ENCODE measurements at places on chromosomes 6 and 20.
A peak's percentile ranks its signal among the peaks of the same experiment; 100 is the strongest.

DNA sequence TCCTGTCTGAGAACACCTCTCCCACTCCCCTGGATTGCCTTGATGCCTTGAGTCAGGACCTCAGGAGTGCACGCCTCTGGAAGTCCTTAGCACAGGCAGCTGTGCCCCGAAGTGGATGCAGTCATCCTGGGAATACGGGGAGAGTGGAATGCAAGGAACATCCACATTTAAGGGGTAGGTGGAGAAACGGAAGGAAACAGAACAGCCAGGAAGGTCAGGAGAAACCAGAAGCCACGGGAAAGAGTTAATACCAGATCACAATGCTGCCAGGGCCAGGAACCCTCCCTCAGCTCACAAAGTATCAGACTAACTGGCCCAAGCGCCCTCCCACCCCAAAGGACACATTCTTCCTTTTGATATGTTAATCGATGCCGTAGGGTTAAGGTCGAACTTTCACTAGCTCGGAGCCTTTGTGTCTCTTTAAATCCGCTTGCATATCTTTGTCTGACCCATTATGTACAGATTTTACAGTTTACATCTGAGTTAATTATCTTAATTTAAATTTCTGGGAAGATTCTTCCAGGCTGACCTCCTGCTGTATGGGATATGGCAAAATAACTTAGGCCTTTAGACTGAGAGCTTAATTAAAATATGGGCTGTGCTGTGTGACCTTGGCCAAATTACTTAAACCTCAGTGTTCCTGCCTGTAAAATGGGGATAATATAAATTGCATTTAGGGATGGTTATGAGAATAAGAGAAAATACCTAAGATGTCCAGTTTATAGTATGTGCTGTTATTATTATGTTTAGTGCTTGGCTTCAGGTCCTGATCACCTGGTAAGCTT lies 24.0 kb upstream of the CCND3 start:
- DNase-seq = no peak

GRCh38 chr20:41316602-41317545 lies 657 bp downstream of the ZHX3 start:
- DNase-seq = peak; percentile 67

DNA sequence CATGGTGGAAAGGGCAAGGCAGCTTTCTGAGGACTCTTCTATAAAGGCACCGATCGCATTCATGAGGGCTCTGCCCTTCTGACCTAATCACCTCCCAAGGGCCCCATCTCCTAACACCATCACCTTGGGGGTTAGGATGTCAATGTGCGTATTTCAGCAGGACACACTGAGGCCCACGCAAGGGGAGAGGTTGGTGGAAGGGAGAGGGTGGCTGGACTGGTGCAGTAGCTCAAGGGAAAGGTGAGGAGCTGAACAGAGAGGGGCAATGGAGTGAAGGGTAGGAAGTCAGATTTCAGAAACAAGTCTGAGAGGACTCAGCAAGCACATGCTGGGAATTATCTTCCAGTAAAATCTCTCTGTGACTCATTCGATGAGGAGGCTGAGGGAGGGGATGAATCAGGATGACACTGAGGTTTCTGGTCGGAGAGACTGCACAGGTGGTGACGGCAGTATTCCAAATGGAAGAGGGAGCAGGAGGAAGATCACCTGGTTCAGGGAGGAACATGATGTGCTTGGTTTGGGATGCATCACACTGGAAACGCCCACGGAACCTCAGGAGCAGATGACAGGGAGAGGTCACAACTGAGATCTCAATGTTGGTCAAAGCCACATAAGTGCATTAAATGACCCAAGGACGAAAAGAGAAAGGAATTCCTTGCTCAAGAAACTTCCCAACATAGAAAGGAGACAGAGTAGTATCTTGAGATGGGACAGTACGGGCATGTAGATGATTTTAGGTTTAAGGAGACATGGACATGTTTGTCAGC lies 67.1 kb downstream of the TFAP2A start:
- no peak for DNase-seq

DNA sequence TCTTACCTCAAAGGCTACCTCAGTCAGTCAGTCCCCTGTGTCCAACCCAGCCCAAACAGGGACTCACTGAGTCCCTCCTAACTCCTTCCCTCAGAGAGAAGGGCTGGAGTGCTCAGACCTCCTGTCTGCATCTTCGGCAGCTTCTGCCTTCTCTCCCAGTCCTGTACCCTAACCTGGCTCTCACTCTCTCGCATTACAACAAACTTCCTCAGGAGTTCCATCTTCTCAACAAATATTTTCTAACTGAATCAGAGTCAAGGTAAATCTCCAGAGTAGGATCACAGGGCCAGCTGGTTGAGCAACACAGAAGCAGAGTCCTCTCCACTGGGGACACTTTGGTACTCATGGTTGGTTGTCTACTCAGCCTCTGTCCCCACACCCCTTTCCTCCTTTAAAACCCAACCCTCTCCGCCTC lies 92.3 kb downstream of the MRPL14 start:
- DNase-seq = no peak

- DNase-seq = no peak
These were observed 129.6 kb downstream of the CD24 start for GRCh38 chr6:106844930-106845329.

DNA sequence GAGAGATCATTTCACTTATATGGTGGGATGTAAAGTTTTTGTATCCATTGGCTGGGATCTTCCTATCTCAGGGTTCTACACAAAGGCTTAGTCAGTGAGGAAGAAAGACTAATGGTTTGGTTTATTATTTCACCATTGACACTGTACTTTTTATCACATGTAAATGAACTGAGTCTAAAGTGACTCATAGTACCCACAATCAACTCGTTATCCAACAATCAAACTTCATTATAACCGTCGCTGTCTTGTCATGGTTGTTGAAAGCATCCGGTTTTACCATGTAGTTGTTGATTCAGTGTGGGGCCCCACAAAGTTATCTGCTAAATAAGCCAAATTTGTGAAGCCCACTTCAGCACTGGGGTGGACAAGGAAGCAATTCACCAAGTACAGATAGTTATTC lies 55.8 kb upstream of the MTRF1L start:
- no peak for DNase-seq

DNA sequence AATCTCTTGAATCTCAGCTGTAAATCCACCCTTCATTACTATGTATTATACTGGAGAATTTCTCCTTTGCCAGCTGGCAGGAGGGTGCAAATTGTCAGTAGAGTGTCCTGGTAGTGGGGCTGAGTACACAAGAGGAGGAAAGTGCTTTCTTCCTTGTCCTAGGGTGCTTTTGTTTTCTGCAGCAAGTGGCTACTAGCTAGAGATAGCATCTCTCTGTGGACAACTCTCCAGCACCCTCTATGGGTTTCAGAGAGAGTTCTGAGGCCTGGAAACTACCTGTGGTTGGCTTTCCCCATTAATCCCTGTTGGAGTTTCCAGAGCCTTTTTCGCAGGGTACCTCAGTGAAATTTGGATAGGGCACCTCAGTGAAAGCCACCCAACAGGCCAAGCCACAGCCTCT lies 422.5 kb upstream of the RGS17 start:
- no peak for DNase-seq

GRCh38 chr6:141264101-141264500 lies 868.6 kb upstream of the GJE1 start:
- no peak for DNase-seq

- DNase-seq = no peak
These were observed 71.0 kb upstream of the SLC22A16 start for GRCh38 chr6:110547266-110547964.

DNA sequence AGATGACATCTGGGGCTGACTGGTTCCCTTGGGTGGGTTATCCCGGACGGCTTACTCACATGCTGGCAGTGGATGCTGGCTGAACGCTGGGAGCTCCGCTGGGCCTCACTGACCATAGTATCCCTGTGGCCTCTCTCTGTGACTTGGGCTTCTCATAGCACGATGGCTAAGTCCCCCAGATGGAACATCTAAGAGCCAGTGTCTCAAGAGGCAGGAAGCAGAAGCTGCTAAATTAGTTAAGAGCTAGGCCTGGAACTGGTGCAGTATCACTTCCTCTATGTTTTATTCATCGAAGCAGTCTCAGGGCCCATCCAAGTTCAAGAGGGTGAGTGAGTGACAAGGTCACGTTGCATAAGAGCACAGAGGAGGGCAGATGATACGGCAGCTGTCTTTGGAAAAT lies 116.5 kb upstream of the LAMP5 start:
- DNase-seq = no peak

DNA sequence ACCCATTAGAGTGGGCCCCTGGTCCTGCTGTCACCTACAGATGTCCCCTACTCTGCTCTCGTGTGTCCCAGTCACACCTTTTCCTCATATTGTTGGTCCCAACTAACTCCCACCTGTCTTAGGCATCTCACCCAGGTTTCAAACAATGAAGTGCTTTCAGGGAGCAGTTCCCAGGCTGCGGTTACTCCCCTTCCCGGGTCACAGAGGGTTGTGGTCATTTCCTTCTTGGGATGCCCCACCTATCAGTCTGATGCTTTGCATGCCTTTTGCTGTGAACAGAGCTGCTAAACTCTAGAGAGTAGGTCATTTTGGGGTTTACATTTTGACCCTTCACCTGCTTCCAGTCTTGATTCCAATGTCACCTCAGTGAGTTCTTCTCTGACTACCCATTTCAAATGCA lies 181.6 kb downstream of the CDC5L start:
- no peak for DNase-seq

DNA sequence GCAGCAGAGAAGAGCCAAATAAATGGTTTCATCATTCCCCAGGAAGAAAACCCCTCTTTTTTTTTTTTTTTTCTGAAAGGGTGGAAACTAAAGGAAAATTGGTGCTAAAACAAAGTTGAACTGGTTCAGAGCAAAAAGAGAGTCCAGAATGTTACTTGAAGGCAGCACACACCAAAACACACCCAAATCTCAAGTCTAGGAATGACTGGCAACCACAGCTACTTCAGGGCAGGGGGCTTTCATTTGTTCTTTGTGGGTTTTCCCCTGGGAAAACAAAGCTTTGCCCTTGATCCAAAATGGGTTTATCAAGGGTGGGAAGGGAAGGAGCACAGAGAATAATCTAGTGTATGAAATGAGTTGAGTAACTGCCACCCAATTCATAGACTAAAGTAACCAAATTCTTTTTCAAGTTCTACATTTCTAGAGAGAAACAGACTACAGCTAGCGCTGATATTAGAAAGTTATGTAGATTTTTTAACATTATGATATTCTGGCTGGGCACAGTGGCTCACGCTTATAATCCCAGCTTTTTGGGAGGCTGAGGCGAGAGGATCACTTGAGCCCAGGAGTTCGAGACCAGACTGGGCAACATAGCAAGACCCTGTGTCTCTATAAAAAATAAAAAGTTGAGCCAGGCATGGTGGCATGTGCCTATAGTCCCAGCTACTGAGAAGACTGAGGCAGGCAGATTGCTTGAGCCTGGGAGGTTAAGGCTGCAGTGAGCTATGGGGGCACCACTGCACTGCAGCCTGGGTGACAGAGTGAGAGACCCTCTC lies 119.8 kb downstream of the NFATC2 start:
- DNase-seq = no peak

DNA sequence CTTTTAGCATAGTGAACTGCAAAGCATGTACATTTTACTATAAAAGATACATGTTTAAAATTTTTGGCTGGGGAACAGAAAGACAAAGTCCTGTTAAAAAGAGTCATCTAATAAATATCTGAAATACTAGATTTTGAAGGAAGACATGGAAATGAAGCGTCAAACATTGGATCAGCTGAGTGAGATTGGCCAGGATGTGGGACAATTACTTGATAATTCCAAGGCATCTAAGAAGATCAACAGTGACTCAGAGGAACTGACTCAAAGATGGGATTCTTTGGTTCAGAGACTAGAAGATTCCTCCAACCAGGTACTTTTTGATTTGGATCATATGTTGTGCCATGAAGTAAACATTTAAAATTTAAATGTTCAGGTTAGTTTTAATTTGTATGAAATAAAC lies 162.3 kb downstream of the UTRN start:
- no peak for DNase-seq

DNA sequence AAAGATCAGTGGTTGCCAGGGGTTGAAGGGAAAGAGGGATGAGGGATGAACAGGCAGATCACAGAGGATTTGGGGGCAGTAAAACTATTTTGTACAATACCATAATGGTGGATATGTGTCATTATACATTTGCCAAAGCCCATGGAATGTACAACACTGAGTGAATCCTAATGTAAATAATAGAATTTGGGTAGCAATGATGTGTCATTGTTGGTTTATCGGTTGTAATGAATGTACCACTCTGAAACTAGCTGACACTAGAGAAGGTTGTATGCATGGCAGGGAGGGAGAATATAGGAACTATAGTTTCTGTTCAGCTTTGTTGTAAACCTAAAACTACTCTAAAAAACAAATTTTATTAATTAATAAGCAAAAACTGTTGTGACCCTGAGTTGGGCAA lies 17.8 kb upstream of the ASF1A start:
- no peak for DNase-seq

GRCh38 chr6:140854318-140854717 lies 1278.4 kb upstream of the GJE1 start:
- DNase-seq = no peak

- no peak for DNase-seq
These were observed 245.1 kb downstream of the FOXA2 start for GRCh38 chr20:22339091-22339881.

- DNase-seq = no peak
These were observed 3.8 kb upstream of the CUL9 start for GRCh38 chr6:43178150-43178549.

DNA sequence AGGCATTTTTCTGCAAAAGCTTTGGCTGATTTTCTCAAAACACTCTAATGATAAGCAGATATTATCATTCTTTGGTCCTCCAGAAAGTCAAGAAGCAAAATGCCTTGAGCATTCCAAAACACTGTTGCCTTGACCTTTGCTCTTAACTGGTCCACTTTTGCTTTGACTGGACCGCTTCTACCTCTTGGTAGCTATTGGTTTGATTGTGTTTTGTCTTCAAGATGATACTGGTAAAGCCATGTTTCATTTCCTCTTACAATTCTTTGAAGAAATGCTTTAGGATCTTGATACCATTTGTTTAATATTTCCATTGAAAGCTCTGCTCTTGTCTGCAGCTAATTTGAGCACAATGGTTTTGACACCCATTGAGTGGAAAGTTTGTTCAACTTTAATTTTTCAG lies 35.6 kb upstream of the SDHAF4 start:
- no peak for DNase-seq

DNA sequence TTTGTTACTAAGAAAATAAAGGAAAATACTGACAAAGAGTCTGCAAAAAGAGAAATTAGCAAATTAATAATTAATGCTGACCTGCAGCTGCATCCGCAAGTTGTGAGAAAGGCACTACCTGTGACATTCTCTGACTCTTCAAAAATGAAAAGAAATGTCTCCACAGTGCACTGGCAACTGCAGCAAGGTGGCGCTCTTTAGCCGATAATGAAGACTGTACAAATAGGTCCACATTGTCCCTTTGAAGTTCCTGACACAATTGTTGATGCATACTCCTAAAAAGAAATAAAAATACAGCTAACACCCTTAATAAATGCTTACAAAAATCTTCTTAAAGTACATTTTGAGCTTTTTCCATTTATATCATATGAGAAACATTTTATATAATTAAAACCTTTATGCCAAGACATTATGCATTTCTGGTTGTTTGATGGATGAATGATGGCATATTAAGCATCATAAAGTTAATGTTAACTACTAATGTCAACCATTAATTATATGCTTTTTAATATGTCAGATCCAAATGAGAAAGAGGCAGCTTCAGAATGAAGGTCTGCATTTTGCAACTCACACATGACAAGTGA lies 96.5 kb downstream of the MMS22L start:
- DNase-seq = peak; percentile 59

- DNase-seq = no peak
These were observed 368.0 kb downstream of the QKI start for GRCh38 chr6:163782436-163783003.

Data from naive thymus-derived CD8-positive, alpha-beta T cell (primary cell).